ENCODE measurements at places on chromosomes 7 and 10.

GRCh38 chr7:155108144-155108901 is 38.2 kb downstream of the HTR5A start:
- no peak for DNase-seq

- DNase-seq: no peak
These were observed 15.7 kb downstream of the GRID1 start for GRCh38 chr10:86350897-86351296.

- DNase-seq: no peak
These were observed 76.8 kb downstream of the PTN start for GRCh38 chr7:137266764-137267163.

GRCh38 chr7:32062150-32062549 is 8.1 kb downstream of the PDE1C start:
- no peak for DNase-seq

DNA sequence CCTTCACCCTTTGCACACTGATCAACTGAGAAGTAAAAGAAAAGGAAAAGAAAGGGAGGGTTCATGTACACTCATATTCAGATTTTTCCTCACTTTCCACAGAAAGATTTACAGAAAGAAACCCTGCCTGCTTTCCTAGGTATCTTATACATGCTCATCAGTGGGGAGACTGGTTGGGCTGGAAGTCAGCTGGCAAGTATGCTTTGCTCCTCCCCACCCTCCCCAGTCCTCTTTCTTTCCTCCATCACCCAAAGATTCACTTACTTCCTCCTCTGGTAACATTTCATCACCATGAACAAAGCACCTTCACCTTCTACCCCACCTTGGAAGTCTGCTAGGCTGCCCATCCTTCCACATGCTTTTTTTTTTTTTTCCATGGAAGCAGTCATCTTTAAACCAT is 153.2 kb upstream of the NRBF2 start:
- no peak for DNase-seq

DNA sequence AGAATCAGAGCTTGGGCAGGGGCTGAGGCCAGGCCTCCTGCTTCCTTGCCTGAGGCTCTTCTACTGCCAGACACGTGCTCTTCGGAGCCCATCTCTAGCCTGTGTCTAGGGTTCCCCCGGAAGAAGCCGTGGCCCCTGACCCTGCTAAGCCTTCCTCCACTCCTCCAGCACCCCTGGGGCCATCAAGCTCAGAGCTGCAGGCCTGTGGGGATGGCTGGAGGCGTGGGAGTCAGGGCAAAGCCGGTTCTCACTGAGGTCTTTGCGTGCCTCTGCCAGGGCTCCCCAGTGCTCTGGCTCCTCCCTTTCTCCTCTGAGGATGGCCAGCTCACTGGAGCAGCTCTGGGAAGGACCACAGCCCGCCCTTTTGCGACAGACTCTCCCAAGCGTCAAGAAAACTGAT is 34.4 kb downstream of the GHRHR start:
- DNase-seq: no peak

DNA sequence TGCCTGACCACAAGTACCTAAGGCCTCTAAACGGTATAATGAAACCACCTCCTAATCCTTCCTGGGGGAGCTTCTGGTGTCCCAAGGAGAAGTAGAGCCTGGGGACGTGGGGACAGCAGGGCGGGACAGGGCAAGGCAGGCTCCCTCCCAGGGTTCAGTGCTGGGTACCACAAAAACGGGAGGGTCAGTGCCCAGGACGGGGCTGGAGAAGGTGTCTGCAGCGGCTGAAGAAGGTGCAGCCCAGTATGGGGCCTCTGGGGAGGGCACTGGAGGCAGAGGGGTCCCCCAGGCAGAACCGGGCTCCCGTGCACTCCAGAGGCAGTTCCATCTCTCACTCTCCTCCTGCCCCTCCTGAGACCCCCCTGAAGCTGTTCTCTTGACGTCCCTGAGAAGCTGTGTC is 46.2 kb downstream of the DPYSL4 start:
- DNase-seq: no peak

DNA sequence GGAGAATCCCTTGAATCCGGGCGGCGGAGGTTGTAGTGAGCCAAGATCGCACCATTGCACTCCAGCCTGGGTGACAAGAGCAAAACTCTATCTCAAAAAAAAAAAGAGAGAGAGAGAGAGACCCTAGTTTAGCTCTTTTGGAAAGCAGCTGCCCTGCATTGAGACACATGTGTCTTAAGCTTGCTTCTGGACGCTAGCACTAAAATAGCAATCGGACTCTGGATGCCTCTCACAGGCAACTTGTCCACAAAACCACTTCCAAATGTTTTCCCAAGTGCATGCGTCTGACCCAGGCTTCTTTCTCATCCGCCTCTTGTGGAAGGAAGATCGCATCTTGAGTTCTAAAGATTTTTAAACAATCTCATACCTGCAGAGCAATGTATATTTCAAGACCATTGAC is 182.7 kb downstream of the CUX1 start:
- no peak for DNase-seq

DNA sequence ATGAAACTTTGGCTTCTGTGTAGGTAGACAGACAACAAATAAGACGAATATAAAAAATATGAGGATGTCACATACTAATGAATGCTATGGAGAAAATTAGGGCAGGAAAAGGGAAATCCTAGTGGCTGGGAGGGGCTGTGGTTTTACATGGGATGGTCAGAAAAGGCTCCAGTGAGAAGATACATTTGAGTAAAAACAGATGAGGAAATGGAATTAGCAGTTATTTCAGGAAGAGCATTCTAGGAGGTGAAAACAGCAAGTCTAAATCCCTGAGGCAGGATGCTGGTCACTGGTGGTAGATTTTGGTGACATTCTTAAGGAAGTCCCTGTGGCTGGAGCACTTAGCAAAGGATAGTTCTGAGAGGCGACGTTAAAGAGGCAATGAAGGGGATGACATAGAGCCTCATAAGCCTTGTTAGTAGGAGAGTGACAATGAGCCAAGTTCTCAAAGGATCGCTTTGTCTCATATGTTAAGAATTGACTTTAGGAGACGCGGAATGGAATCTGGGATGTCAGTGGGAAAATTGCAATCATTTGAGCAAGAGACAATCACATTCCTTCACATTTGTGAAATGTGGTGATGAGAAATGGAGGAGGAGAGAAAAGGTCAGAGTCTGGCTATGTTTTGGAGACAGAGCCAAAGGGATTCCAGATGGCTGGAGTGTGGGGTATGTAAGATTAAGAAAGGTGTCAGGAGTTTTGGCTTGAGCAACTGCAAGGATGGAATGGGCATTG is 384.7 kb upstream of the FZD8 start:
- no peak for DNase-seq

DNA sequence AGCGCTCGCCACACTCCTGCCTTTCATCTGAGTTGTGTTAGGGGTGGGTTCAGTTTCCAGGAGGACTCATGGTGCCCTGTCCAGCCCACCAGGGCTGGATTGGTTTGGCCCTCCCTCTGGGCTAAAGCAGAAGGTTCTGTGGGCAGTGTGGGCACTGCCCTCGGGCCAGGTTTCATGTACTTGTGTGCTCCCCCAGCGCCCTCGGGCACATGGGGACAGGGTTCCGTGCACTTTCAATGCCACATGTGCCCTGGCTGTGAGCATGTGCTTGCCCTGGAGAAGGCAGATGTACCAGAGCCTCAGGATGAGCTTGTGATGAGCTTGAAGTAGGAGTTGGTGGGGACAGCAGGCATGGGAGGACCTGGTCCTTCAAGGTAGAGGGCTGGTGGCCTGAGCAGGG is 35.6 kb upstream of the ZNF716 start:
- DNase-seq: no peak

GRCh38 chr7:125184801-125185200 is 255.2 kb upstream of the POT1 start:
- no peak for DNase-seq

DNA sequence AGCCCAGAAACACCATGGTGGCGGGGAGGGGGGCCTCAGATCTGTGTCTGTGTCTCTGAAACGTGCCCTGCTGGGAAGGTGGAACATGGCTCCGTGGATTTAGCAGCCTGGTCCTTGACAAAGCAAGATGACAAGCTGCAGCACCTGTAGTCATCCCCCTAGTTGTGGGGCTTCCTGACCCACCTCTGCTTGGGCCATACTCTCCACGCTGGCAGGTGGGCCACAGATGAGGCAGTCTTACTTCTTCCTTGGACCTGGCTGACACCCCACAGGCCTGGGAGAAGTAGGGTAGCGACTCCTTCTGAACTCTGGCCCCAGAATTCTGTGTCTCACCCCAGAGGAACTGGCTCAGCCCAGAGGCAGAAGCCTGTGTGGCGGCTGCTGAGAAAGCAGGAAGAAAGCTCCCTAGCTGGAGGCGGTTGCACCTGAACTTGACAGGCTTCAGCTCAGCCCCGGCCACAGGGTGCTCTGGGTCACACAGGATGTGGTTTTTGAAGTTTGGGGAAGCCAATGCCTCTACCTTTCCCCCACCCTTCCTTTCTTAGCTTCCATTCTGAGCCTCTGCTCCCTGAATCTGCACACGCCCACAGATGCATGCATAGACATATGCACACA is 113.9 kb downstream of the ABLIM1 start:
- DNase-seq: no peak

GRCh38 chr10:31395695-31396094 is 76.7 kb downstream of the ZEB1 start:
- DNase-seq: no peak

DNA sequence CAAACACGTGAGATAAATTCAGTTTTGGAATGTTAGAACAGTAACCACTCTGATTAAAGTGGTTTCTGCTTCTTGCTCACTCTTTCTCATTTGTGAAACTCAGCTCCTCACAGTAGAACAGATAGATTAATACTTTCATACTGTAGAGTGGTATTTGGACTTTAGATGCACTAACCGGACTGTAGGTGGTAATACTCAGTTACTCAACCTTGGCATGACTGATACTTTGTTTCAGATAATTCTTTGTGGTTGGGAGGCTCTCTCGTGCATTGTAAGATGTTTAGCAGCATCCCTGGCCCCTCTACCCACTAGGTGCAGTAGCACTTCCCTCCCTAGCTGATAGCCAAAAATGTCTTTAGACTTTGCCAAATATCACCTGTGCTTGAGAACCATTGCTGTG is 37.6 kb downstream of the MCU start:
- DNase-seq: no peak

GRCh38 chr10:103598654-103599115 is 105.2 kb downstream of the NEURL1 start:
- DNase-seq: peak; percentile 59

DNA sequence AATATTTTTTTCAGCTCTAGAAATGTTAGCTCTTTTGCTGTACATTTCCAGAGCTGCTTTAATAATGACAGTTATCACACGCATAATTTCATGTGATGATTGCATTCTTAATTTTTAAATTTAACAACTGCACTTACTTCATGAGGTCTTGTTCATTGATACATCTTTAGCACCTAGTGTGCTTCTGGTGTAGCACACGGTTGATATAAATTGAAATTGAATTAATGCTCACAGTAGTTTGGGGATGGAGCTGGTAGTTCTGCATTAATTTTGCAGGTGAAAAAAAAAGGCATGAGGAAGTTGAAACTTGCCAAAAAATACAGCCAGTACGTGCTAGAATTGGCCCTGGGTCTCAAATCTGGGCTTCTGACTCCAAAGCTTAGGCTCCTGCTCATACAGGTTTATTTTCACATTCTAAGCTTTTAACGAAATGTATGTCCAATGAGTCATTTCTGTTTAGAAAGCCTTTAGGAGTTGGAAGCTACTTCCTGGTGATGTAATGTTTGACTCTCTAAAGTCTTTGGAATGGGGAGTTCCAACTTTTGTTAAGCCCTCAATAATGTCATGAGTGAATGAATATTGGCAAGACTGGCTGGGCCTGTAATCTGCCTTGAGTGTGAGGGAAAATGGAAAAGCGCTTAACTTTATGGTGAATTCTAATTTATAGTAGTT is 62.5 kb downstream of the DAGLB start:
- DNase-seq: no peak

- no peak for DNase-seq
These were observed 398.0 kb downstream of the ADRA2A start for GRCh38 chr10:111474786-111475185.

DNA sequence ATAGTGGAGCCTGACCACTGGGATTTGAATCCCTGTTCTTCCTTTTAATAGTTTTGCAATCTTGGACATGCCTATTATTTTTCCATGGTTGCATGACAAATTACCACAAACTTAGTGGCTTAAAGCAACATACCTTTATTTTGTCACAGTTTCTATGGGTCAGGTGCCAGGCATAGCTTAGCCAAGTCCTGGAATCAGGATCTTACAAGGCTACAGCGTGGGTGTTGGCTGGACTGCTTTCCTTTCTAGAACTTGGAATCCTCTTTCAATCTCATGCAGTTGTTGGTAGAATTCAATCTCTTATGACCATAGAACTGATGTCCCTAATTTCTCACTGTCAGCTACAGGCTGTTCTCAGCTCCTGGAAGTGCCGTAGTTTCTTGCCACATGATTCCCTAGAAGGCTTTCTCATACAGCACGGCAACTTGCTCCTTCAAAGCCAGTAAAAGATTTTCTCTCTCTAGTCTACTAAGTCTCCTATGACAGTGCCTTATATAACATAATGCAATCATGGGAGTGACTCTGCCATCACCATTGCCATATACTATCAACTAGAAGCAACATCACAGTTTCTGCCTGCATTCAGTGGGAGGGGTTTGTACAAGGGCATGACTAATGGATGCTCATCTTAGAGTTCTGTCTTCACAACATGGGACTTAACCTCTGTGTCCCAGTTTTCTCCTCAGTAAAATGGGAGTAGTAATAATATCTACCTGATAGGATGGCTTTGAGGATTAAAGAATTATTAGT is 243.4 kb upstream of the FZD1 start:
- DNase-seq: no peak

DNA sequence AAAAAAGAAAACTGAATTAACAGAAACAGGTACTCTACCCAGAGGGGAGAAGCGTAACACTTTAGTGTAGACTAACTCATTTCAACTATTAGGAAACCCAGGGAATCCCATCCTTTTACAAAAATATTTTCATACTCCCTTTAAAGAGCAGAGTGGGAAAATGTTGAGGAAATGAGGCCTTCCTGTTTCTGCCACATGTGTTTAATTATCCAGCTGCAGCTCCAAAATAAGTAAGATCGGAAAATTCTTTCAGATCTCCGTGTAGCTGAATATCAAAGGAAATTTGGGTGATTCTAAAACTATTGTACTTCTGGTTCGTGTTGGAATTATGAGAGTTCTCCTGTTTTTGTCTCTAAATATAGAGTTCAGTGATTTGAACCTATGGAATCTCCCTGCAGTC is 58.0 kb upstream of the CAV2 start:
- no peak for DNase-seq

DNA sequence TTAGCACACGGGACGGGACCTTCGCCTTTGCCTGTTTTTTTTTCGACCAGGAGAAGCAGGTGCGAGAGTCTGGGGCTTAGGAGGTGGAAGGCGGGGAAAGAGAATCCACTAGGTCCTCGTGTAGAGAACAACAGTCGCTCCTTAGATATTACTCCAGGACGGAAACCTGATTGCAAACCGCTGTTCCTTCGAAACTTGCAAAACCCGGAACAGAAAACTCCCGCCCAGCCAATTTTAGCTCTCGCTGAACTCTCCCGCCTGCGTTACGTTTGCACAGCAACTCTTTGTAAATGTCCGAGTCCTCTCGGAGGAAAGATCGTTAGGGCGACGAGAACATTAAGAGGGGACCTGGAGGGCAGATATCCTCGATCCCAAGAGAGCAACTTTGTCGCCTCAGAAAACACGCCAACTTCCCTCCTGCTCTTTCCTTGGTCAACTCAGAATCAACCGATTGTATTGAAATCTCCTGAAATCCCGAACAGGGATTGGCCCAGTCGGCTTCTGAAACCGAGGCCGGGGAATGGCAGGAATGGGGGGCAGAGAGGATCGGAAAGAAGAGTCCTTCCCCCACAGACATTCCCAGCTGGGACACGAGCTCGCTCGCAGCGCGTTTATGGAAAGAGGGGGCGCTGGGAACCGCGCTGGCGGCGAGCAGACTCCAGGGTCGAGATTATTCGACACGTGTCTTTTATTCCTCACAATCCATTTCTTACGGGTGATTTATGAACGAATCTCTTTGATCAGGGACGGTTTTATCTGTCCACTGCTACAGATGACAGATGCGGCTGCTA is 9.9 kb downstream of the TWIST1 start:
- peak; percentile 76 for DNase-seq
